Left renal pelvis (tissue), 4 donors: ENCODE measurements at places on chromosomes 3 and 15. TPM values are rescaled to one million over a fixed set of nuclear protein-coding genes. Genes with fewer than 3 reads are reported as not detected.

ZDHHC3 gene
- 81.7 TPM for polyA plus RNA-seq

FANCD2OS gene
- polyA plus RNA-seq, result not detected

CNTN4 gene
- 37.0 TPM for polyA plus RNA-seq

GOLGA8K gene
- polyA plus RNA-seq, result 0.56 TPM

- no peak for DNase-seq
Observed at GRCh38 chr3:174959556-174960065, 100.5 kb downstream of the NAALADL2 start.

DNA sequence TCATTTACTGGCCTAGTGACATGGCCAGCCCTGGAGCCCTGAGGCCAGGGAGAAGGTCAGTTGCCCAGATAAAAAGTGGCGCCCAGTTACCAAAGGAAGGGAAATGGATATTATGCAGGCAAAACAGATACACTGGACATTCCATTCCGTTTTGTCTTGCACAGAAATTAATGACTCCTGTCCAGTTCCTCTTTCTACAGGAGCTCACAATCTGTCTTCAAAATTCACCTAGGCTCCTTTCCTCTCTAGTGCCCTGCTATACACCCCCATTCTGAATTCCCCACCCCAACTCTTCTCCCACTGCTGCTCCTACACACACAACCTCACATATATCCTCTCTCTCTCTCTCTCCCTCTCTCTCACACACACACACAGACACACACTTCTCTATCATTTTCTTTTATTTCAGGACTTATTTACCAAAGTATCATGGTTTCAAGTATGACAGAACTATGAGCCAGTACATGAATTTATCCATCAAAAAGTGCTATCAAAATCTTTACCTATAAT, 229.0 kb downstream of the MAGI1 start:
- DNase-seq, result no peak

- DNase-seq, result no peak
Observed at GRCh38 chr15:64703632-64703959, 71.8 kb downstream of the RBPMS2 start.

- no peak for DNase-seq
Observed at GRCh38 chr15:83605111-83605945, 48.6 kb upstream of the ADAMTSL3 start.

DNA sequence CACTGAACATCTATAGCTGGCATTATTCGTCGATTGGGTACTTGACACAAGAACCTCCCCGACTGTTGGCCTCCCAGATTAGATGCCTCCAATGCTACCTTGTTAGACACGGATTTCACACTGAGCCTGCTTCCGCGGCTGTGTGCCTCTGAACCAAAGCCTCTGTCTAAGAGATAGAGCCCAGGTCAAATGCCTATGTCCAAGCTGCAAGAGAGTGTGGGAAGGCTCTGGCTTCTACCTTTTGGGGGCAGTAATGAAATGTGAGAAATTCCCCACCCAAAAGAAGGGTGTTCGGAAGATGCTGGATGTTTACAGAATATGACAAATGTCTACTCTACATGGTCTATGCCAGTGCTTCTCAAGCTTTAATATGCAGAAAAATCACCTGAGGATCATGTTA, 2.0 kb upstream of the RPUSD2 start:
- DNase-seq, result no peak

DNA sequence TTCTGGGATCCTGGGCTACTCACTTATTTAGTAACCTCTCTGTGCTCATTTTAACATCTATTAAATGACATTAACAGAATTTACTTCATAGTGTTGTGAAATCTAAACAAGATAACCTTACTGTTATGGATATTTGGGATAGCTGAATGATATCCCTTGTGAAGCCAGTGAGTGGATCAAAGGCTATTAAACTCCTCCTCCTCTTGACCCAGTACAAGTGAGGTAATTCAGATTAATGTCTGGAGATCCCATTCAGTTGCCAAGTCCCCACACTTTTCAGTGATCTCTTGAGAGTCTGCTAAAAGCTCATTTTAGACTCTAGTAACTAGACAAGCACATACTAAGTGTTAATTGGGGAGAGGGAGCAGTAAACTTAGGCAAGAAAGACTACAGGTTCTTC, 2.5 kb upstream of the ANKRD28 start:
- no peak for DNase-seq

DNA sequence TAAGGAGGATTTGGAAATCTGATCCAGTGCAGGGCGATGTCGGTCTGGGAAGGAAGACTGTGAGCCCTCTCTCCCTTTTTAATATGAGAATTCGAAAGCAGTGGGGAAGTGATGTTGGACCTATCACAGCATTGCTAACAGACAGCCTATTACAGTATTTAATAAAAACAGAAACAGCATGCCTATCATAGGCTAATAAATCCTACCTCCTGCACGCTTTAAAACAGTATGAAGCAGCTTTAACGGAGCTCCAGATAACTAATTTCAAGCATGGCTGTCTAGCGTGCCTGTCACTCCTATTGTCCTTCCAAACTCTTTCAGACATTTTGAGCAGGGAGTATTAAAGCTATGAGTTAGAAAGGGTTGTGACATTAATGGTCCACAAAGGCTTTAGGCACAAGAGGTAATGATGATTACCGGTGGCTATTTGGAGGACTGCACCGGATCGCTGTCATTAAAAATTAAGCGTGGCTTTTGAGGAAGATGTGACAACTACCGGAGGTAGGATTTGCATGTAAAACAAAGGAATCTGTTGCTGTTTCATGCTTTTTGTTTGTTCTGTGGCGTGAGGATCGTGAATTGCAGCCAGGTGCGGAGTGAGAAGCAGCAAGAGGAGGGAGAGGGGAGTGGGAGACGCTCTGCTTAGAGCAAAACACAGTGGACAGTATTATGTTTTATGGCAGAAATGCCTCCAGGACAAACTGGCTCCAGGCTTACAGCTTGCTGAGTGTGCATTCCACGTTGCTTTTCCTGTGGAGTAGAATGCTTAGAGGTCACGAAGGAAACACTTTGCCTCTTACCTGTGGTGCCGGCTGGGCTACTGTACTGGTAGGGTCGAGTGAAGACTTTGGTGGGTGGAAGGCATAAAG, at the start of gene KCNMB2:
Gene KCNMB2, plus strand, starts transcription at position 226 of the 869 bp plus-strand sequence.
- DNase-seq, result no peak

DNA sequence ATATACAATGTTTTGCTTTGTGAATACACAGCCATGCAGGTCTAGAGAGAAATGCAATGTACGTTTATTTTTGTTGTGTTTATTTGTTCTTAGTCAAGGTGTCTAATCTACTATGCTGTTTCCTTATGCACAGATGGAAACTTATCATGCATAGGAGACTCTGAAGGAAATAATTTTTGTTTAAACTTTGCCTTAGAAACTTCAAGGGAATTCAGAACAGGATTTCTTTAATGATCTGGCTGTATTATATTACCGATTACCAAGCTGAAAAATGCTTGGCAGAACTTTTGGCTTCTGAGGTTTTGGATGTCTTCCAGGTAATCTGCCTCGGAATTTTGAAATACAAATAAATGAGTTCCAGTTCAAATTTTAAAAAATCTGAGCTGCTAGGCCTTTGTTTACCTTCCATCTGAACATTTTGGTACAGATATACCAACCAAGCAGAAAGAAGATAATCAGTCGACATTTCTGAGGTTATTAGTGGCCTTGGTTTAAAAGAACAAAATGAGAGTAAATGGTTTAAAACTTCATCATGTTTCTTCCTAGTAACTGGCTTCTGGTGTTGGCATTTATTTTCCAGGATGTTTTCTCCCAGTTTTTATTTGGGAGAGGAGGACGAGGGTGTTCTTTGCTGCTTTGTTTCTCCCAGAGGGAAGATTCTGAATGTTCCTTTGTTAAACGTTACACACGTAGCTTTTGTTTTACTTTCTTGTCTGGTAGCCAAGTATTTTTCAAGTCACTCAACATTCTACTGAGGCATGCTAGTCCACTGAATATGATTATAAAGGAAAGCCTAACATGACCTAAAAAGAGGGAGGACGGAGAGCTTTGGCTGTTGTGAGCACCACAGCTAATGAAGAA, 421.8 kb upstream of the TBL1XR1 start:
- no peak for DNase-seq

DNA sequence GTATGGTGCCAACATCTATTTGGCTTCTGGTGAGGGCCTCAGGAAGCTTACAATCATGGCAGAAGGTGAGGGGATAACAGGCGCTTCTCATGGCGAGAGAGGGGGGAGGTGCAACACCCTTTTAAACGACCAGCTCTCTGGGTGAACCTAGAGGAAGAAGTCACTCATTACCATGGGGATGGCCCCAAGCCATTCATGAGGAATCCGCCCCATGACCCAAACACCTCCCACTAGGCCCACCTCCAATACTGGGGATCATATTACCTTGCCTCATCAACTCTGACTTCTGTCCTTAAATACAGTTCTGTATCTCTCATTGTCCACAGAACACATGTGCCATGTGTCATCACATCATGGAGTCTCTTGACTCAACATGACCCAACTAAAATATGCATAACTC, 37.5 kb upstream of the CLRN1 start:
- DNase-seq, result no peak

DNA sequence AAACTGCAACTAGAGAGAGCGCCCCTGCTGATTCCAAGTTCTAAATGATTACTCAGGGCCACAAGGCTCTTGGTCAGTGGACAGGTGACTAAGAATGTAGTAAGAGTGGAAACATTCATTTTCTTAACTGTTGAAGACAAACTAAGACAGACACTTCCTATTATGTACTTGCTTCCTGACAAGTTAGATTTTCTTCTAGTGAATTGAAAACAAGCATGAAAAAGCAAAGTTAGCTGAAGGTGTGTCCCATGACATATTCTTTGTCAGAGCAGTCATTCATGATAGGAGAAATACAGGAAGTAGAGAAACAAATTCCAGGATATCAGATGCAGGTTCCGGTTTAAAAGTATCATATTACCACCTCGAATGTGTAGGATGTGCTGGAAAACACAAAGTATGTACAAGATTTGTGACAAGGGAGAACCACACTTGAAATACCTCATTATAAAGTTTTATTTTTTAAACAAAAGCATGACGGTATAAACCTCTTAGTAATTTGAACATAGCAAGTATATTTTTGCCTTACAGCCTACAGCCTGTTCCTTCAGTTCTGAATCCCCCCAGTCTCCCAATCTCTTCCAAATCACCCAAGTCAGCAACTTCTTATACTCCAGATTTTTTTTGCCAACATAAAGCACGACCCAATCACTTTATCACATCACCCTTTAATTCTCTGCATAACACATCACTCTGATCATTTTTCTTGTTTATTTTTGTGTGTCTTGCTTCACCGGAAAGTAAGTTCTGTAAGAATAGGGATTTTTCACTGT, 6.2 kb downstream of the TSPAN3 start:
- DNase-seq, result no peak
